ENCODE measurements at places on chromosomes 5 and 9.

- DNase-seq: no peak
These were observed 723 bp downstream of the PPP1R26 start for GRCh38 chr9:135480071-135480939.

GRCh38 chr9:71670121-71670520, 98.2 kb downstream of the CEMIP2 start:
- no peak for DNase-seq

GRCh38 chr9:131053896-131054295, 42.4 kb upstream of the AIF1L start:
- no peak for DNase-seq

DNA sequence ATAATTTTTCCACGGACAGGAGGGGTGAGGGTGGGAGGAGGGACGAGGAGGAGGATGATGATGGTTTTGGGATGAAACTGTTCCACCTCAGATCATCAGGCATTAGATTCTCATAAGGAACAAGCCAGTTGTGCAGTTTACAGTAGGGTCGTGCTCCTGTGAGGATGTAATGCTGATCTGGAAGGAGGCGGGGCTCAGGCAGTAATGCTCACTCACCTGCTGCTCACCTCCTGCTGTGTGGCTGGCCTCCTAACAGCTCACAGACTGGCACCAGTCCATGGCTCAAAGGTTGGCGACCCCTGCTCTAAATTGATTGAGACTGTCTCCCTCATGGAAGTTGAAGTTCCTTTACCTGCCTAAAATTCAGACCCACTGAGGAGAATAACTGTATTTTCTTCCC, 33.2 kb downstream of the ANKRA2 start:
- no peak for DNase-seq

GRCh38 chr5:38809388-38810359, 36.1 kb upstream of the OSMR start:
- peak; percentile 11 for DNase-seq

Data from T-helper 17 cell (primary cell).